ENCODE measurements at places on chromosomes 1 and 21. TPM values are rescaled to one million over a fixed set of nuclear protein-coding genes. Genes with fewer than 3 reads are reported as not detected.

PPIAL4G gene
- 0.06 TPM for polyA plus RNA-seq

TBX19 gene
- polyA plus RNA-seq, result 1.7 TPM

GRCh38 chr1:116388122-116388521, 15.1 kb downstream of the ATP1A1 start:
- no peak for DNase-seq

- DNase-seq, result no peak
Measured at GRCh38 chr21:34345892-34346291, 17.9 kb upstream of the KCNE2 start.

GRCh38 chr1:172969611-172970010, 81.1 kb downstream of the TNFSF18 start:
- no peak for DNase-seq

All from hindlimb muscle (tissue), 1 donor.